ENCODE measurements at places on chromosomes 11 and 22. TPM values are rescaled to one million over a fixed set of nuclear protein-coding genes. Genes with fewer than 3 reads are reported as not detected.

GRCh38 chr11:112024178-112024772 is 933 bp upstream of the DLAT start:
- peak overlapping the region; percentile 91 for H3K4me3 ChIP-seq
- DNase-seq = no peak
- peaks cover 7% of the 10 kb centered on the region for H3K4me1 ChIP-seq

GRCh38 chr22:45008186-45008681 is 1.6 kb downstream of the PHF21B start:
- H3K36me3 ChIP-seq = no peaks in the 10 kb centered on the region
- peak overlapping the region; percentile 52 for H3K4me3 ChIP-seq
- peaks cover 54% of the 10 kb centered on the region for H3K27me3 ChIP-seq
- DNase-seq = no peak

Gene HOATZ
- total RNA-seq = not detected

- H3K27me3 ChIP-seq = no peaks in the 10 kb centered on the region
- H3K4me3 ChIP-seq = no peak overlapping the region
- no peaks in the 10 kb centered on the region for H3K36me3 ChIP-seq
- peaks cover 5% of the 10 kb centered on the region for H3K4me1 ChIP-seq
- H3K27ac ChIP-seq = no peak overlapping the region
- DNase-seq = peak; percentile 4
Measured at GRCh38 chr11:41449483-41450050, 9.9 kb downstream of the LRRC4C start.

DNA sequence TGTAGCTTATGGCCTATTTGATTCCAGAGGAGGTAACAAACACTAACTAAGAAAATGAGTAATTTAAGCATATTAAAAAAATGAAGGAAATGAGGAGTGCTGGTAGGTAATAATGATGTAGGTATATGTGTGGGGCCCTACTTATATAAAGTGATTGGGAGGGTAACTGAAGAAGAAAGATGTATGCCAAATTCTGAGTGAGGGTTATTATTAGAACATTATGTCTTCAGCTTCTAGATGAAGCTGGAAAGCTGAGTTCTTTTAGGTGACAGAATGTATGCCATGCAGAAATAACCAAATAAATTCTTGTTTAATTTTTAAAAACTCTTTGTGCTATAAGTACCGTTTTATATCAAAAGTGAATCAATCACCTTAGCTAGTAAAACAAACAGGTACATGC is 479.6 kb upstream of the TENM4 start:
- no peak overlapping the region for H3K4me3 ChIP-seq
- no peaks in the 10 kb centered on the region for H3K27me3 ChIP-seq
- DNase-seq = no peak
- no peak overlapping the region for H3K27ac ChIP-seq

Measured in MCF 10A (cell line).